CD14-positive monocyte (primary cell): ENCODE measurements at places on chromosomes 4 and X. TPM values are rescaled to one million over a fixed set of nuclear protein-coding genes. Genes with fewer than 3 reads are reported as not detected.

Gene SOD3
- polyA plus RNA-seq, result not detected

Gene ZNF330
- polyA plus RNA-seq, result 27.7 TPM

Gene CORIN
- 0.01 and 0.03 TPM in 2 replicates for polyA plus RNA-seq

Gene CSAG1
- not detected in 2 replicates for polyA plus RNA-seq

Gene HHIP
- polyA plus RNA-seq, result not detected

Gene IL15
- 25.7 TPM for polyA plus RNA-seq

Gene MAGEA9B
- not detected in 2 replicates for polyA plus RNA-seq

Gene SGMS2
- 20.8 TPM for polyA plus RNA-seq

Gene PPP4R3C
- polyA plus RNA-seq, result not detected
